Kidney (tissue), 22 donors: ENCODE measurements at places on chromosomes 4 and X. TPM values are rescaled to one million over a fixed set of nuclear protein-coding genes. Genes with fewer than 3 reads are reported as not detected.

- no peak for DNase-seq
These were observed 280.8 kb upstream of the ZCCHC13 start for GRCh38 chrX:74023203-74023602.

DNA sequence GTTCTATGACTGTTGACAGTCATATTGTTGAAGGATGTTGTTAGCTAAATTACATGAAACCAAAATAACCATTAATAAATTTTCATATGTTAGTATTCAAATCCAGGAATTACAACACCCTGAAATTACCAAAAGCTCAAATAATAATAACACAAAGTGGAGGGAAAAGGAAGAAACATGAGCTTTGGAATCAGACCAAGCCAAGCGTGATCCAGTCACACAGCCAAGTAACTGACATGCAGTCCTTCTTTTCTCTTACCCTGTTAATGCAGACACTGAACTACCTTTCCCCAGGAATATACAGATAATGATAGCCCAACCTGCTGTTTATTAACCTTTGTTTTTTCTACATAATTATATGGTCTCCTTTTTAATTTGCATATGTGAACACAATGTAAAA, 130.2 kb downstream of the HS3ST1 start:
- no peak for DNase-seq

DNA sequence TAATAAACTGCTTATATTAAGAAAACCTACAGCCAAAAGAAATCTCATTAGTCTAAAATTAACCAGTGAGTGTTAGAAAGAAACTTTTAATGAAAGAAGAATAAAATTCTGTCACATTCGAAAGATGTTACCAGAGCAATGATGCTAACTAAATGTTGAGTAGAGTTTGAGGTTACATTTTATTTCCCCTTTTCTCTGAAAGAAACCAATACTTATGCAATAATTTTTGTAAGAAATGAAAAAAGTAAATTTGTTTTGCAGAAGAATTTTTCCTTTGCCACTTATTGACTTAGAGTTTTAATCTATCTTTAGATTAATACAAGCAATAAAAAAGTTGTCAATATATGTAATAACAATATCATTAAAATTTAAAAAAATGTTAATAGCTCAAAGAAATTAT, 574.0 kb upstream of the GALNTL6 start:
- no peak for DNase-seq

The SPANXB1 gene
- total RNA-seq: not detected

The SAGE1 gene
- total RNA-seq: not detected
